ENCODE measurements at places on chromosomes 5 and 9. TPM values are rescaled to one million over a fixed set of nuclear protein-coding genes. Genes with fewer than 3 reads are reported as not detected.

The SLC4A9 gene
- total RNA-seq, result 0.49 TPM

The TTC16 gene
- total RNA-seq, result not detected

The CDC26 gene
- 22.0 TPM for total RNA-seq

The PTGDS gene
- 3.1 TPM for total RNA-seq

The ELAVL2 gene
- total RNA-seq, result not detected

The SCGB3A2 gene
- not detected for total RNA-seq

The ANKRD33B gene
- total RNA-seq, result 10.9 TPM

GRCh38 chr5:89053547-89053946, 170.6 kb upstream of the MEF2C start:
- no peak overlapping the region for H3K4me3 ChIP-seq
- no peak for DNase-seq
- no peaks in the 10 kb centered on the region for H3K4me1 ChIP-seq
- no peaks in the 10 kb centered on the region for H3K27me3 ChIP-seq
- no peak overlapping the region for H3K27ac ChIP-seq

- peaks cover 16% of the 10 kb centered on the region for H3K27me3 ChIP-seq
- H3K4me3 ChIP-seq, result no peak overlapping the region
- no peak for DNase-seq
- H3K4me1 ChIP-seq, result no peaks in the 10 kb centered on the region
These were observed 800 bp upstream of the KCNN2 start for GRCh38 chr5:114360816-114361723.

GRCh38 chr5:133644000-133644865, 31.9 kb upstream of the FSTL4 start:
- H3K4me3 ChIP-seq, result no peak overlapping the region
- no peak for DNase-seq
- H3K4me1 ChIP-seq, result no peaks in the 10 kb centered on the region
- H3K27me3 ChIP-seq, result peaks cover 88% of the 10 kb centered on the region
- no peaks in the 10 kb centered on the region for H3K36me3 ChIP-seq

DNA sequence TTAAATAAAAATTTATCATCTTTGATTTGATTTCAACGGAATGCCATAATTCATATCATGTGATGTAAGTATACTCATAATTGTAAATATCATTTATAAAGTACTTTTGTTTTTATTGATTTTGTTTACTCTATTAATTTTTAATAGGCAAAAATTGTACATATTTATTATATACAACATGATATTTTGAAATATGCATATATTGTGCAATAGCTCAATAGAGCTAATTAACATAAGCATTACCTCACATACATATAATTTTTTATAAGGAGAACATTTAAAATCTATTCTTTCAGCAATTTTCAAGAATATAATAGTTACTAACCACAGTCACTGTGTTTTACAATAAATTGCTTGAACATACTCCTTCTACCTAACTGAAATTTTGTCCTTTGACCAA, 25.0 kb upstream of the CCNH start:
- DNase-seq, result no peak
- no peak overlapping the region for H3K27ac ChIP-seq
- no peaks in the 10 kb centered on the region for H3K27me3 ChIP-seq
- H3K36me3 ChIP-seq, result no peaks in the 10 kb centered on the region

- peaks cover 6% of the 10 kb centered on the region for H3K4me1 ChIP-seq
- H3K27me3 ChIP-seq, result no peaks in the 10 kb centered on the region
- H3K36me3 ChIP-seq, result peaks cover 10% of the 10 kb centered on the region
- peak overlapping the region; percentile 74 for H3K4me3 ChIP-seq
These were observed 1.2 kb downstream of the RNF14 start for GRCh38 chr5:141969783-141970771.

DNA sequence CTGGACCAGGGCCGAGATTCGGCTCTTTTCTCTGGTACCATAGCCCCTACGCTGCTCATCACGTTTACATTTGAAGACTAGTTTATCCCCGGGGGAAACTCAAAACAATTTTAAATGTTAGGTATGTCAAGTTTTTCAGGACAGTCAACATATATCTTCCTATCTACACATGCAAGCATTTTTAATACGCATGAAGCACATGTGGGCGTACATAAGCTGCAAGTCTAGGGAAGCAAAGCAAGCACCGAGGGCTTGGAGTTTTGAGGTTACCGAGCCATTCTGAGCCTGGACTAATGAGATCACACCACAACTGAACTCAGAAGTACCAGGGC, 154.4 kb downstream of the AUH start:
- no peak overlapping the region for H3K4me3 ChIP-seq
- no peak for DNase-seq
- H3K27ac ChIP-seq, result no peak overlapping the region
- H3K4me1 ChIP-seq, result peaks cover 18% of the 10 kb centered on the region
- H3K36me3 ChIP-seq, result no peaks in the 10 kb centered on the region

DNA sequence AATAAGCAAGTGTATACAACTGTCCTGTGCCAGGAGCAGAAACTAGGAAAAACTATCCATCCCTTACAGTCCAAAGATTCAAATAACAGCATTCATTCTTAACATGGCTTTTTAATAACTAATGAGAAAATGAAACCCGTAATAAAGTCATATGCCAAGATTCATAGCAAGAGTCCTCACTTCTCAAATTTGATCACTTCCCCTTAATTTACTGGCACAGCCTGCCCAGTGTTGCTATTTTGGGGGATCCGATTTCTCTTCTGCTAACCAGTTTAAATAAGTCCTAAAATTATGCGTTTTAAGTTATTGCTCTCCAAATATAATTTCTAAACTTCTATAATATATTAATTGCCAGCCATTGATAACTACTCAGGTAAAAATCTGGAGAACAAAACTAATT, 177.0 kb upstream of the PTGER4 start:
- no peak for DNase-seq
- H3K27me3 ChIP-seq, result no peaks in the 10 kb centered on the region
- H3K36me3 ChIP-seq, result no peaks in the 10 kb centered on the region
- no peak overlapping the region for H3K4me3 ChIP-seq
- H3K4me1 ChIP-seq, result no peaks in the 10 kb centered on the region

DNA sequence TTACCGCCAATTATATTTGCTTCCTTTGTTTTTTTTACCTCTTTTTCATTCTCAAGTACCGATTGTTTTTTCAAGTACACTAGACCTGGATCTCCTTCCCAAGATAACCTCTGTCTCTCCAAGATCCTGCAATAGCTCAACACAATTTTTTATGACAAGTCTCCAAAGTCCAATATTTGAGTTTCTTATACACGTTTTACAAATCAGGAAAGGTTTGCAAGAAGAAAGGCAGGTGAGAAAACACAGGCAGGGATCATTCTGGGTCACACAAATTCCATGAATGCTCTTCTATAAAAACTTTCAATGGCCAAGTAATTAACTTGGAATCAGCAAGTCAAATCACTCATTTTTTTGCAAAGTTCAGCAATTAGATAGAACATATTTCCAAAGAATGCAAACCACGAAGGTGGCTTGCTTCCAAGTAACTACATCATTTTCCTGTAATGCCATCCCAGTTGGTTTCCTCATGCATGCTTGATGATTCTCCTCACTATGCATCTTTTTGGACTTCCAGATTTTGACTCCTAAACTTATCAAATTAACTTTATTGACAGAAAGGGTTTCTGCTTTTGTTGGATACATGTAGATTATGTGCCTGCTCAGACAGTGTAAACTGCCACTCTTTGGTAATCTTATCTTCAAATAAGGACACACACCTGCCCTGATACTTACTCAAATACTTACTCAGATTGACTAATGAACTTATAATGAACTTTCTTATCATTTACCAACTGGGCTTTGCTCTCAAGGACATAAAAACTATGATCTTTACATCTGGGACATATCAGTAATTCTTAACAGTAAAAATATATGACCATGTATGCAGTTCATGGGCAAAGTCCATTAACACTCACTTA, 24.7 kb upstream of the IFNE start:
- no peak overlapping the region for H3K4me3 ChIP-seq
- DNase-seq, result no peak
- H3K36me3 ChIP-seq, result peaks cover 11% of the 10 kb centered on the region
- H3K27ac ChIP-seq, result peak overlapping the region; percentile 32
- H3K4me1 ChIP-seq, result peaks cover 44% of the 10 kb centered on the region

DNA sequence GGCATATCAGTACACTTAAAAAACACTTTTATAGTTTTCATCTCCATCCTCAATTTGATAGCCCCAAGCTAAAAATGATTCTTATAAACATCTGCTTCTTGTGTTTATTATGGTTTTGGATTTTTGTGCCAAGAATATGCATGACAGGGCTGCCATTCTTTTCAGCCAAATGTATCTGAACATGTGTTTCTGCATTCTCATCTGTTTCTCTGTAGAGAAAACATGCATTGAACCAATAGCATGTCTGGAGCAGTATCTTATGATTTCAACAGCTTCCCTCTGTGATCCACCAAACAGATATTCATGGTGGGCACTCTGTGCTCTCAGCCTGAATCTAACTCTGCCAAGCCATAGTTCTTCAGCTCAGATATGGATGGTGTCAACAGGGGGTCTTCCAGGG, 99.3 kb upstream of the ERCC6L2 start:
- no peaks in the 10 kb centered on the region for H3K36me3 ChIP-seq
- no peak overlapping the region for H3K27ac ChIP-seq
- H3K4me3 ChIP-seq, result no peak overlapping the region
- no peaks in the 10 kb centered on the region for H3K27me3 ChIP-seq
- no peaks in the 10 kb centered on the region for H3K4me1 ChIP-seq

- H3K4me3 ChIP-seq, result no peak overlapping the region
- H3K36me3 ChIP-seq, result no peaks in the 10 kb centered on the region
- DNase-seq, result no peak
- peaks cover 4% of the 10 kb centered on the region for H3K4me1 ChIP-seq
These were observed 138.8 kb downstream of the KDM4C start for GRCh38 chr9:6896562-6896961.

DNA sequence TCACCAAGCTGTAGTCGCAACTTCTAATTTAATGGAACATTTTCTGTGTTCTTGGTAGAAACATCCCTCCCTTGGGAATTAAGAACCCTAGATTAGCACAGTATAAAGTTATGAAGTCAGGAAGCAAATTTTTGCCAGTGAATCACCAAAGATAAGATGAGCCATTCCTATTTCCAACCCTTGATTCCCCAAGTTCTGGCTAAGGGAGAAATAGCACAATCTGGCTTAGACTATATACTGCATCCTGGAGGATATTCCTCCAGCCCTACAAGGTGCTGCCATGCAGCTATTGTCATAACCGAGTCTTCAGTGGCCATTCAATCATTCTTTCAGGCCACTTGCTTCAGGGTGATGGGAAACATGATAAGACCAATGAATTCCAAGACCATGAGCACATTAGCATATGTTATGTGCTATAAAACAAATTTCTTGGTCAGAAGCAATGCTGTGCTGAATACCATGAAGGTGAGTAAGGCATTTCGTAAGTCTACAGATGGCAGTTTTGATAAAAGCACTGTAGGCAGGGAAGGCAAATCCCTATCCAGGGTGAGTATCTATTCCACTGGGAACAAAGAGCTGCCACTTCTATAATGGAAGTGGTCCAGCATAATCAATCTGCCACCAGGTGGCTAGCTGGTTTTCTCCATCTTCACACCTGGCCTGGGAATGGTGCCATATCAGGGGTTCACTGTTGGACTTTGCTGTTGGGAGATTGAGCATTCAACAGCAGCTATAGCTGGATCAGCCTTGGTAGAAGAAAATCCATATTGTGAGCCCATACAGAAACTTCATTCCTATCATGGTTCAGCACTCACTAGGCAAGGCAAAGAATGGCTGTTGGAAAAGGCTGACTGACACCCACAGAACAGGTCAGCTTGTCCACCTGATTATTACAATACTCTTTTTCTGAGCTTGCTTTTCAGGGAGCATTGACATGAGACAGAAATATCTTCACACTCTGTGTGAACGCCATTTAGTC, 19.6 kb upstream of the ARL15 start:
- no peaks in the 10 kb centered on the region for H3K36me3 ChIP-seq
- H3K4me3 ChIP-seq, result no peak overlapping the region
- no peak for DNase-seq

DNA sequence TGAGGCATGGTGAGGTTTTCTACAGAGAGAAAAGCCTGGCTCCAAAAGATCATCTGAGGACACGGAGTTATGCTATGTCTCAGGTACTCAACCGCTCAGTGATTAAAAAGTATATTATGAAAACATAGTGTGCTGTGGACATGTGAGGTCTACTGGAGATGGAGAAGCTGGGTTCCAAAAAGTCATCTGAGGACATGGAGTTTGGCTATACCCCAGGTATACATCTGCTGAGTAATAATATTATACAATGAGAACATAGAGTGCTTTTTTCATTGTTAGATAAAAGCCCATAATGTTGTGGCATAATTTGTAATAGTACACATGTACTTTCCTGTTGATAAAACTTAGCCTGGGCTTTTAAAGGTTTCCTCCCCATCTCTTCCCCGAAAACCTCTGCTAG, 70.7 kb upstream of the SHISAL2B start:
- H3K36me3 ChIP-seq, result no peaks in the 10 kb centered on the region
- H3K27ac ChIP-seq, result no peak overlapping the region
- no peak overlapping the region for H3K4me3 ChIP-seq

- H3K4me3 ChIP-seq, result no peak overlapping the region
- H3K27me3 ChIP-seq, result peaks cover 3% of the 10 kb centered on the region
- H3K27ac ChIP-seq, result no peak overlapping the region
- no peak for DNase-seq
- no peaks in the 10 kb centered on the region for H3K36me3 ChIP-seq
These were observed 12.8 kb upstream of the CAMK4 start for GRCh38 chr5:111211341-111211740.

GRCh38 chr9:91848146-91848545, 101.9 kb downstream of the ROR2 start:
- H3K36me3 ChIP-seq, result no peaks in the 10 kb centered on the region
- no peak overlapping the region for H3K27ac ChIP-seq
- no peaks in the 10 kb centered on the region for H3K27me3 ChIP-seq
- no peak for DNase-seq
- H3K4me1 ChIP-seq, result no peaks in the 10 kb centered on the region

DNA sequence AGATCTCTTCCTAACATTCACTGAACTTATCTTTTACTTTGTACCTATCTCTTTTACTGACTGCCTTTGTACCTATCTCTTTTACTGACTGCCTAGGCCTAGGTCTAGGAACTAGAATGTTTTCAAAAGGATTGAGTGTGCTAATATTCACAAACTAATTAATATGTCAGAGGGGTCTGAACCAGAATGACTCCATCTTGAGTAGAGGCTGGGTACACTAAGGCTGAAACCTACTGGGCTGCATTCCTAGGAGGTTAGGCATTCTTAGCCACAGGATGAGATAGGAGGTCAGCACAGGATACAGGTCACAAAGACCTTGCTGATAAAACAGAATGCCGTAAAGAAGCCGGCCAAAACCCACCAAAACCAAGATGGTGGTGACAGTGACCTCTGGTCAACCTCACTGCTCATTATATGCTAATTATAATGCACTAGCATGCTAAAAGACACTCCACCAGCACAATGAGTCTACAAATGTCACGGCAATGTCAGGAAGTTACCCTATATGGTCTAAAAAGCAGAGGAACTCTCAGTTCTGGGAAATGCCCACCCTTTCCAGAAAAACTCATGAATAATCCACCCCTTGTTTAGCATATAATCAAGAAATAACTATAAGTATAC, 2.5 kb upstream of the RHOBTB3 start:
- H3K27ac ChIP-seq, result peak overlapping the region; percentile 36
- no peak overlapping the region for H3K4me3 ChIP-seq
- H3K27me3 ChIP-seq, result no peaks in the 10 kb centered on the region
- peaks cover 43% of the 10 kb centered on the region for H3K4me1 ChIP-seq

Data from HCT116 (cell line).